ENCODE measurements at places on chromosomes 3 and 15.

- DNase-seq = no peak
Observed at GRCh38 chr15:48437178-48437577, 105.9 kb downstream of the DUT start.

- peak; percentile 62 for DNase-seq
Observed at GRCh38 chr15:66912001-66912400, 153.4 kb upstream of the SMAD3 start.

GRCh38 chr15:69161079-69161877, 843 bp downstream of the GLCE start:
- DNase-seq = no peak

GRCh38 chr3:166864473-166865467, 515.3 kb downstream of the ZBBX start:
- no peak for DNase-seq

DNA sequence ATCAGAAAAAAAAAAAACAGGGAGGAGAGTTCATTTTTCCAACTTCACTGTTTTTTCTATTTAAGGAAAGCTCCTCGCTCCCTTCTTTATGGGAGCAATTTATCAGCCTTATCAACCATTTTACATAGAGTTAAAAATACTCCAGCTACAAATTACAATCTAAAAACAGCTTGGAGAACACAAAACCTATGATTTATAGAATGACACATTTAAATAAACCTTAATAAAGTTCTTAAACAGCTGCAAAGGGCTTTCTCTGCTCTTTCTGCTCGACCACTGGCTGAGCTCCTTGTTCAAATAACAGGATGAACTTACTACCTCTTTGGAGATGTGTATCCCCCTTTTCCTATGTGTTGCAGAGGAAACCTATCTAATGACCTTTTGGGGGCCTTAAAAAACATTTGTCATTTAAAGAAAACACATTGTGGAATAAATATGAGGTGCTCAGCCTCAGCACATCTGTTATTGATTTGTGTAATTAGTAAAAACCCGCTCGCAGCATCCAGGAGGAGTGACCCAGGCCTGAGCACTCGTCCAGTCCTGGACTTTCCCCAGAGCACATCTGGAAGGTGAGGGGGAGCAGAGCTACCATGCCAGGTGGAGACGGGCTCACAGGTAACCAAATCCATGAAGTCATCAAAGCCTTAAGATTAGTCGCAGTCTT, 231.2 kb downstream of the ATP8B4 start:
- DNase-seq = no peak

DNA sequence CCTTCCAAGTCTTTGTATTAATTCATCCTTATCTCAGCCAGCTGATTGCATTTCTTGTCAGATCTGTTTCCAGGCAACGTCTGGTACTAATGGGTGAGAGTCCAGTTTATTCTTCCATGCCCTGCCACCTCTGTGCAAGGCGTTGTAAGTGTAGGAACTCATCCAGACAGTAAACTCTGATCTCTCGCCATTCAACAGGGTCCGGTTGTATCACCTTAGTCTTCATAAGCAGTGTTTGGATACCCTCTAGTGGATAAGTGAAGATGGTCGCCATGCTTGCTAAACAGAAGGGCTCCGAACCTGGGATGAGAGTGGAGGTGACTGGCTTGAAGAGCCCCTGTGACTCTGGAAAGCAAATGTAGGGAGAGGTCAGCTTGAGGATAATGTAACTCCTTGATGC, 51.6 kb upstream of the CMTM7 start:
- DNase-seq = no peak

GRCh38 chr3:72164635-72164978, 379.7 kb upstream of the PROK2 start:
- DNase-seq = no peak

GRCh38 chr3:168048414-168049330, 47.1 kb downstream of the GOLIM4 start:
- no peak for DNase-seq

DNA sequence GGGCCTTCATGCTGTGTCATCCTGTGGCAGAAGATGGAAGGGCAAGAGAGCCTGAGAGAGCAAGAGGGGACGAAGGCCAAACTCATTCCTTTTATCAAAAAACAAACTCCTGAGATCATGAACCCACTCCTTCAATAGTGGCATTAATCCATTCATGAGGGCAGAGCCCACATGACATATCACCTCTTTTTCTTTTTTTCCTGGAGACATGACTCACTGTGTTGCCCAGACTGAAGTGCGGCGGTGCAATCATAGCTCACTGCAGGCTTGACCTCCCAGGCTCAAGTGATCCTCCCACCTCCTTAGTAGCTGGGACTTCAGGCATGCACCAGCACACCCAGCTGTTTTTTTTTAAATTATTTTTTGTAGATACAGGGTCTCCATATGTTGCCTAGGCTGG, 92.0 kb upstream of the RNU6-1 start:
- DNase-seq = no peak

Measured in lower leg skin (tissue), 4 donors.